T-helper 2 cell treated with Interferon-gamma antibody and Interleukin-4, amounts not matched to agents 5 μg/mL and 100 μg/mL, for 36 hours (primary cell): ENCODE measurements at places on chromosomes 7 and 10.

DNA sequence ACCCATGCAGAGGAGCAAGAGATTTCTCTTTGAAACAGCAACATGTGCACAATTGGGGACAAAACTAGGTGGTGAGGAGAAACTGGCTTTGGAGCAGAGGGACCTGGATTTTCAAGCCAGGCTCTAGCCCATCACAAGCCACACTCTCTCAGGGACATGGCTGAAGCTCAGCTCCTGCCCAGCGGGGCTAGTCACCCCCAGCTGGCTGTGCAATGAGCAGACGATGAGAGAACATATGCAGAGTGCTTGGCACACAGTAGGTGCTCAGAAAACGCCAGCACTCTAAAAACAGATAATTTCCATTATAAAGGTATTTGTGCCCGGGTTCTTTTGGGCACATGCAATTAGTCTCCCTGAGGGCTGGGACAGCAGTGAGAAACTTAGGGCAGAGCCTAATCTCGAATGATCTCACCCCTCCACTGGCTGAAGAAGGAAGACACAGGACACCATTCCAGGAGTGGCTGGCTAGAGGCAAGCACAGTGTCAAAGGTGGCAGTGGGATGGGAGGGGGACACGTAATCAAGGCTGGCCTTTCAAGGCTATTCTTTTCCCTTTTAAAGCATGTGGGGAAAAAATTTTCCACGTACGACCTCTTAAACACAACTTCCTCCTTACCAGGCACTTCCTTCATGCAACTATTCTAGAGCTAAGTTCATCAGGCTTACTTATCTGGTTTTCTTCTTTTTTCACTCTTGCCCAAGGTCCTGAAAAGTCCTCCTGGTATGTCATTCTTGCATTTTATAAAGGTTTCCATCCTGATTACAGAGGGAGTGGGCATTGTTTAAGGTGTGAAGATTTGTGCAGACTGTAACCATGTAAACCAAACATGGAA lies 15.1 kb downstream of the FAM53B start:
- no peak for DNase-seq

- no peak for DNase-seq
Observed at GRCh38 chr10:51206500-51206899, 132.2 kb downstream of the PRKG1 start.

GRCh38 chr7:130723784-130724183 lies 10.2 kb downstream of the KLF14 start:
- no peak for DNase-seq

- DNase-seq = no peak
Observed at GRCh38 chr10:11691319-11691755, 50.8 kb upstream of the ECHDC3 start.

- DNase-seq = no peak
Observed at GRCh38 chr7:40983111-40983510, 719.8 kb downstream of the INHBA start.

DNA sequence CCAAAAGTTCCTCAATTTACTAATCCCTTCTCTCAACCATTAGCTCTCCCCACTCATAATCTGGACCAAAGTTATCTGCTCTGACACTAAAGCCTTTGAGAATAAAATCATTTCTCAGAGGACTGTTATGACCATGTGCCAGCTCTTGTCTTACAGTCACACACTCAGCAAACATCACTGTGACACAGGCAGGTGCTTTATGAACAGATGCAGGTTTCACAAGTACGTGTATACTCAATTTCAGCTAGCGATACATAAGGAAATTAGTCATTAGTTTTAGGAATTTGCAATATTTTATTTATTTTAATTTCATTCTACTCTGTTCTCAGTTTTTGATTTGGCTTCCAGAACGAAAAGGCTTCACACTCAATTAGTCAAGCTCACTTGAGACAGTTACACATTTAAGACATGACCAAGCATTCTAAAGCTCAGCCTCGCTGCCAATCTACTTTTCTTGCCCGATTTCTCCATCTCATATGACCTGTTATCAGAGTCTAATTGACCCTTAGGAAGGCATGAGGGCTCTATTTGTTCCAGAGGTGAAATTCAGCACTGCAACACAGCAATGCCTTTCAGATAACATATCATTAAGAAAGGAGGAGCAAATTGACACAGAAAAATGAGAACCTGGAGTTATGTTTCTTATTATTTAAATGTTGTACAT lies 76.8 kb downstream of the TFEC start:
- DNase-seq = no peak

DNA sequence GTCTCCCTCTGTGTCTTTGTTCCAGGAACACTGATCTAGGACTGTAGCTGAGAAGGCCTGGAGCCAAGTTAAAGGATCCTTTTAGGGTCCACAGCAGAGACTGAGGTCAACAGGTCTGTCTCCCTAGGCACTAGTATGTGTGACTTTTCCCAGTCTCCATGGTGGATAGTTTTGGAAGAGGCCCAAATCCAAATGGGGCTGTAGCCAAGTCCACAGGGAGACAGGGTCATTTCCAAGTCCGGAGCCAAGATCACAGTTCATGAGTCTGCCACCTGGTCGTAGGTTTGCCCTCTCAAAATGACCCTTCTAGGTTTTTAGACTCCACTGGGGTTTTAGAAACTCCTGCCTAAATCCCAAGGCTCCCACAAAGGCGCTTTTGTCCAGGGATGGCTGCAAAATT lies 16.8 kb downstream of the ZNF277 start:
- no peak for DNase-seq

GRCh38 chr10:131650169-131650705 lies 250.6 kb upstream of the PPP2R2D start:
- no peak for DNase-seq

DNA sequence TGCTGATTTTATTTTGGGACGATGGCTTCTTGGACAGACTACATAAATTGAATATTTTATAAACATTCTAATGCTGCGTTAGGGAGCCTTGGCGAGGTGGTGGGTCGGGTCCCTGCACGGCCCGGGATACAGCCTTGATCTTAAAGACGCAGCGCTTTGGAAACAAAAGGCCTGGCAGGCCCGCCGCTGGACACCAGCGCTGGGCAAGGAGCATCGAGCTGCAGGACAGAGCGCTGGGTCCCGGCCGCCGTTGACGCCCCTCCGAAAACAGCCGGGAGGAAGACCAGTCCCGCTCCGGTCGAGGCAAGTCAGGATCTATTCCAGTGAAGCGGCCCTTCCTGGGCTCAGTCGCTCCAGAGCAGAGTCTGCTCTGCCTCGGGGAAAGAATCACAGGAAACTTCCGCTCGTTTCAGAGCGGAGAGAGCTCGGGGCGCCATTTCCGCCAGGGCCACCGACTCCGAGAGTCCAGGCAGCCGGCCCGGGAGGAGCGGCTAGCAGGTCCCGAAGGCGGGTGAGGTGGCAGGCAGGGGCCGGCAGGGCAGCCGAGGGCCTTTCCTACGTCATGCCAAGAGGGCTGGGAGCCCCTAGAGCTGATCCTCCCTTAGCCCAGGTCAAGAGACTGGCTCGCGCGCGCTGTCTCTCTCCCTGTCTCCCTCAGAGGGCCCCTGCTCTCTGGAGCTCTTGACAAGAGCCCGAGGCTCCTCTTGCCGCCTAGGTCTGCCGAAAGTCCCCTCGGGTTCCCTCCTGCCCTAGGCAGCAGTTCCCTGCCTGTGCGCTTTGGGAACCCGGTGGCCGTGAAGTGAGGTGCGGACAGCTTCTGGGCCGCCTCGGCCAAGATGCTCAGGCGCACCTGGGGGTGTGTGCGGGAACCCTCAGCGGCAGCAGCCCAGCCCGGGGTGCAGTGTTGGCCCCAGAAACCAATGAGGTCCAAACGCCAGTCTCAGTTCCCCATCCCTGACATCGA lies 1.4 kb upstream of the DRGX start:
- DNase-seq = no peak

DNA sequence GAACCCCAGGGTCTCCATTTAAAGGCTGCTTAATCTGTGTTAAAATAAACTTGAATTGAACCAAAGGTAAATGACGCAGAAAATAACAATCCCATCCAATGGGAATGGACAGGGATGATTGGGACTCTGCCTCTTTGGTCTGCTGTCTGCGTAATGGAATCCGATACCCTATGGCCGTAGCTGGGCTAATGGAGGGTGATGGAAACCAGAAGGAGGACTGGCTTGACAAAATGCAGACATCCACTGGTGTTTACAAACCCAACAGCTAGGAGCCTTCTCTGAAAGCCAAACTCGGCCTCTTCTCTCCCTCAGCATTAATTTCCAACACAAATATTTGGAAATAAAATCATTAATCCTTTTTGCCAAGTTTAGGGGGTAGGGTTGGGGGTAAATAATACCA lies 162.2 kb upstream of the CHST15 start:
- no peak for DNase-seq

DNA sequence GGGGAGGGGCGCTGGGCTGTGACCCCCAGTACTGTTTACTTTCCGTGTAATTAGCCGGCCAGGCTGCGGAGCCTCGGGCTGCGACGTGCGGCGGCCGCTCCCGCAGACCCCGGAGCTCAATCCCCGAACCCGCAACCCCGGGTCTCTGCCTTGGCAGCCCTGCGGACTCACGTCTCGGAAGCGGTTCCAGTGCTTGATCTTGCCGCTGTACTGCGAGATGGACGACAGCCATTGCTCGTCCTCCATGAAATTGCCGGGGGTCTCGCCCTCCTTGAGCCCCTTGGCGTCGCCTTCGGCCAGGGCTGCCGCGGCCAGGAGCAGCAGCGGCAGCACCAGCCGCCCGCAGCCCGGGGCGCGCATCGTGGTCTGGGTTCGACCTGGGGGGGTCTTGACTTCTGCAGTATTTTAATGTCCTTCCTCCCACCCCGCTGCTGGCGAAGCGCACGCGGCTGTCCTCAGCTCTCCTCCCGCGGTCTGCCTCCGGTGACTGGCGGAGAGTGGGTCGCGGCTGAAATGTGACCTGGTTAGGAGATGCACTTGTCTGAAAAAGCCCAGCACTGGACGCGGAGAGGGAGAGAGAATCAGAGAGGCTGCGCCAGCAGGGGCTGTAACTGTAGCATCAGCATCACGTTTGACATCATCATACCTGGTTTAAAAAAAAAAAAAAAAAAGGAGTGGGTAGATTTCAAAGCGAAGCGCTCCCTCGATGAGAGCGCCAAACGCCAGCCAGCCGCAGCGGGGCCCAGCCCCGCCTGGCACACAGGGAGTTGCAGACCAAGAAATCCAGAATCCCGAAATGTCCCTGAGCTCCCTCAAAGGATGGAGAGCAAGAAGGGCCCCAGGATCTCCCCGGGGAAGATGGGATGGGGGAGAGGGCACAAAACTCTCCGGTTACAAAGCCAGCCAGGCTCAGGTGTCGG lies at the start of gene SPOCK2:
Gene SPOCK2, minus strand, starts transcription at position 583 of the 920 bp plus-strand sequence. Its CDS starts 223 bp downstream, at position 360.
- DNase-seq = peak; percentile 61

DNA sequence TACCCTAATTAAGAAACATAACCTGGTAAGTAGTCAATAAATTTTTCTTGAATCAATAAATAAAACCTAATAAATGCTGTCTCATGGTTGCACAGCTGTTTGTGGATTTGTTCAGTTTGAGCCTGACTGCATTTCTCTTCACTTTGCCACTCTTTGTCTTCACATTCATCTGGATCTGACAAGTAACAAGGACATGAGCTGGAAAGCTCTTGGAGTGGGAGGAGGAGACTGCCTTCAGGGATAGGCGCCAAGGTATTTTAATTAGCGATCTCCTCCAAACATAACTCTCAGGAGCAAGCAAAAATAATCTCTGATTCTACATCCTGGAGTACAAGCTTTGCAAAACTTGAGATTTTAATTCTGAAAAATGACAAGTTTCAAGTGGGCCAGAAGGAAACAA lies 251.0 kb downstream of the BMPER start:
- no peak for DNase-seq

GRCh38 chr7:155574556-155575290 lies 28.4 kb upstream of the CNPY1 start:
- DNase-seq = no peak

DNA sequence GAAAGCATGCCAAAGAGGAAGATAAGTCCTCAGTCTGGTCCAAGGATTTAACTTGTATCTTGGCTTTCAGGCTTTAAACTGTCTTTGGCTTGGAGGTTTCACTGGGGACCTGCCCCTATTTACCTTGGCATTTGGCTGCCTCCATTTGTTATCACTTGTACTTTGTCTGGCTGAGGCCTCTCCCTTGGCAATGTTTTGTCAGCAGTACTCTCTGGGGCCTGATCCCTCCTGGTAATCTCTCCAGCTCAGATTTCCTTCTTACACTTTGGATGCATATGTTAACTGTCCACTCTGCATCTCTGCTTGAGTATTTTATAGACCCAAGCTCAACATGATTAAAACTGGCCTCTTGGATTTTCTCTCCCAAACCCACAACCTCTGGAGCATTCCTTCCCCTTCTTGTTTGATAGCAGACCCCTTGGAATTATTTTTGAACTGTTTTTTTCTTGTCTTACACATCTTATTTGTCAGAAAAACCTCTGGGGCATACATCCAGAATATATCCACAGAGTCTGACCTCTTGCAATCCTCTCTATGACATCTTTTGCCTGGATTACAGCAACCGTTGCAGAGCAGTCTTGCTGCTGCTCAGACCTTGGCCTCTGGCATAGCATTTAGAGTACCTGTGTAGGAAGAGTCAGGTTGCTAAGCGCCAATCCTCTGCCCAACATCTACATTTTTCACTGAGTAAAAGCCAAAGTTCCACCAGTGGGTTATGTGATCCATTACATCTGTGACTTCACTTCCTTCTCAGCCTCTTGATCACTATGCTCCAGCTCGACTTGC lies 35.2 kb downstream of the ZNF487 start:
- no peak for DNase-seq

DNA sequence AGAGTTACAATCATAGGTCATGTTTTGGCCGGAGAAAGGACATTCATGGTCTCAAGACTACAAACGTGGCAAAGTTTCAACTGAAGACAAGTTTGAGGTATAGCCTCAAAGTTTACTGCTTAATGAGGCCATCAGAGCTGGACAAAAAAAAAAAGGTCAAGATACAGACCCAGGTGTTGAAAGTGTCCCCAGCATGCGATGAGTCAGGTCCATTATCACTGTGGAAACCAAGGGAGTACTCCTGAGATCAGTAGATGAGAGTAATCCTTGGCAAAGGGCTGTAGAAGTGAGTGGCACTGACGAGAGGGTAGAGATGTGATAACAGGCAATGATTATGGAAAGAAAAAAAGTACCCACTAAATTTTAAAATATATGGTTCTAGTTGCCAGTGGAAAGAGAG lies 80.1 kb upstream of the LRRN3 start:
- no peak for DNase-seq

GRCh38 chr7:106947244-106947728 lies 82.2 kb downstream of the PIK3CG start:
- peak; percentile 7 for DNase-seq

DNA sequence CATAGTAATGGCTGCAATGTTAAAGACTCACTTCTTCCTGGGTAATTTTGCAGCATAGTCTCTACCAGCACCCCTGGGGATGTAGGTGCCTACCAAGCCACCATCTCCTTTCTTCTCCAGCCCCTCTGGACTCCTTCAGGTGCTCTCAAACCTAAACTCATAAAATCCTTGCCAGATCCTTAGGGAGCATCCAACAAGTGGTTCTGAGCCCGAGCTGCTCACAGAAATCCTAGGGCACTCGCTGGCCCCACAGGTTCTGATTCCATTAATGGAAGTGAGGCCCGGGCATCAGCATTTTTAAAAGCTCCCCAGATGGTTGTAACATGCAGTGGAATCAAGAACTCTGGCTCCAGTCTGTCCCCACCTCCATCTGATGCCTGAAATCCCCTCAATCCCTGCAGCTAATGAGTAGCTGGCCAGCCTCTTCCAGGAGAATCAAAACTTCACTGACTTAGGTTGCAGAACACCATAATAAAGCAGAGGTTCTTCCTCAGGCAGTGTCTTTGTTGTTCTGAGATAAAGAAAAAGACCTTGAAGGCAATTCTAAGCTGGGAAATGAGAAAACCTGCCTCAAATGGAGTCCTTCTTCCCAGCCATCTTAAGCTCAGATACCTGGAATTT lies 336.8 kb downstream of the KCNMA1 start:
- no peak for DNase-seq
